ENCODE measurements at places on chromosomes 5 and 9. TPM values are rescaled to one million over a fixed set of nuclear protein-coding genes. Genes with fewer than 3 reads are reported as not detected.

GRCh38 chr5:68409259-68409658, 193.7 kb downstream of the PIK3R1 start:
- DNase-seq, result no peak

The NIPAL4 gene
- 1.0 TPM for polyA plus RNA-seq

GRCh38 chr9:107094370-107094769, 188.7 kb upstream of the RAD23B start:
- no peak for DNase-seq

GRCh38 chr9:85377731-85378289, 363.9 kb downstream of the AGTPBP1 start:
- DNase-seq, result peak; percentile 49

DNA sequence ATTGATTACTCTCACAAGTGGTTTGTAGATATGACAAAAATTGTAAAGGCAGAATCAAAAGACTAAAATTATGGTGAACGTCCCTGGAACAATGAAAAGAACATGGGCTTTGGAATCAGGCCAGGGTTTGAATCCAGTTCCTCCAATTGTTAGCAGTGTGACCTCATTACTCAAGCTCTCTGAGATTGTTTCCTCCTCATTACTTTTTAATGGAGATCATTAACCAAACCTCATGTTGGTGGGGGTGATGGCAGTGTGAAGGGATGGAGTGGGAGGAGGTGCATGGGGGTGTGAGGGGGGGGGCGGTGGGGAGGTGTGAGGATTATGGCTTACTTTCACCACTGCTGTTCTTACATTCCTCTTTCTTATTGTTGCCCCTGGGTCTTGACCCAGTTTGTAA, 44.1 kb upstream of the FOXE1 start:
- no peak for DNase-seq

The SLC46A2 gene
- not detected for polyA plus RNA-seq

DNA sequence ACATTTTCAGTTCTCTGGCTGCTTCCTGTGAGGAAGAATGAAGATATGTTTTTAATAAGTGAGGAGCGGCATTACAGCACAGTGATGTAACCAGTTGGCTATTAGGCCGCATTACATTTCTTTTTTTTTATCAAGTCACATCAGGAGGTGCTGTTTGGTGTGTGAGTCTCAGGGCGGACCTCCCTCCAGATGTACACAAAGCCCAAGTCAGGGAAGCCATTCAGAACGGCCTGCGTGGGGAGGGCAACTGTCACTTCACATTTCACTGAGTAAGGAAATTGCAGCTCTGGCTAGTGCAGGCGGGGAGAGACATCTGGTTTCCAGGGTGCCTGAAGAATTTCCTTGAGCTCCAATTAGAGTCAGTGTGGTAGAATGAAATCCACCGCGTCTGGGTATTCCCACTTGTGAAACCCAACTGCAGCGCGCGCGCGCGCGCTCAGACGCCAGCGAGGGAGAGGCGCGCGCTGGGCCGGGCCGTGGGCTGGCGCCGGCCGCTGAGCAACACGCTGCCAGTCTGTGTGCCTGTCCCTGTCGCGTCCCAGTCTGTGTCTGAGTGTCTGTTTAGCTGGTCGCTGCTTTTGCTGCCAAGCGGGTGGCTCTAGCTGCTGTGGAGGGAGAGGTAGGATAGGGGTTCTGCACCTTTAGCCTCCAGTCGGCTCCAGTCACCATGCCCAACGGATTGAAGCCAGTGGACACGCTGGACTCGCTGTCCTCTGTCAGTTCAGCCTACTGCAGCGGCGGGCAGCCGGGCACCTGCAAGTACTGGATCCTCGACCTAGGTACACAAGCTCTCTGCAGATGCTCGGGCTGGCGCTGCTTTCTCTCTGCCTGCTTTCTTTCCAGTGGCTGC, 140.8 kb upstream of the OTULINL start:
- DNase-seq, result peak; percentile 97

DNA sequence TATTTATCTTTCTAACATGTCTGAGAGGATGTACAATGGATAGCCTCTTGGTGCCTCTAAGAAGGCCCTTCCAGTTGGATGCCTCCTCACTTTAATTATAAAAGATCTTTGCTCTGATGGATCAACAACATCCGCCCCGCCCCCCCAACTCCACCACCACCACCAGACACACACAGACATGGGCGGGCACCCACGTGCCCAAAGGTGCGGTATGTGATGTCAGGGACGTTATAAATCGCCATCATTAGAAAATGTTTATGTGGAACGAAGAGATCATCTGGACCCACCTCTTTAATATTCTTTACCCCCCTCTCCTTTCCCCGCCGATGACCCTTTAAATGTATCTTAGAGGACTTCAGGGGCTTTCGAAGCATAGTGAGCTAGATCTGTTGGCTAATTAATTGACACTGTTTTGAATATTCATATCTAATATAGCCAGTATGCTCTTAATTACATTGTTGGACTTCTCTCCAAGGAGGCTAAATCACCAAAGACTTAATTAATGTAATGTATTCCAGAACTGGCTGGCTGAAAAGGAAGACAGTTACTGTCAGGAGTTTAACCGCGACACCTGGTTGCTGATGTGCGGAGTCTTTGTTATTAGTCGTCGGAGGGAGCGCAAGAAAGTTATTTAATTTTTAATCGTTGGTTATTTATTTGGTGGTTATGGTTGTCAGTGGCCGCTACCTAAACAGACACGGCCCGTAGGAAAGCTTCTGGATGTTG, 6.1 kb upstream of the FOXB2 start:
- DNase-seq, result no peak

GRCh38 chr9:79984429-79985067, 412.8 kb downstream of the TLE4 start:
- no peak for DNase-seq

The PCDHA3 gene
- polyA plus RNA-seq, result 0.06 TPM

The OGN gene
- polyA plus RNA-seq, result 536 TPM

GRCh38 chr9:87527211-87527916, 29.7 kb downstream of the DAPK1 start:
- no peak for DNase-seq

The OR1N2 gene
- polyA plus RNA-seq, result not detected

GRCh38 chr9:39587844-39588499, 232.5 kb downstream of the SPATA31A1 start:
- no peak for DNase-seq
